ENCODE measurements at places on chromosomes 13 and 19.
A peak's percentile ranks its signal among the peaks of the same experiment; 100 is the strongest.

DNA sequence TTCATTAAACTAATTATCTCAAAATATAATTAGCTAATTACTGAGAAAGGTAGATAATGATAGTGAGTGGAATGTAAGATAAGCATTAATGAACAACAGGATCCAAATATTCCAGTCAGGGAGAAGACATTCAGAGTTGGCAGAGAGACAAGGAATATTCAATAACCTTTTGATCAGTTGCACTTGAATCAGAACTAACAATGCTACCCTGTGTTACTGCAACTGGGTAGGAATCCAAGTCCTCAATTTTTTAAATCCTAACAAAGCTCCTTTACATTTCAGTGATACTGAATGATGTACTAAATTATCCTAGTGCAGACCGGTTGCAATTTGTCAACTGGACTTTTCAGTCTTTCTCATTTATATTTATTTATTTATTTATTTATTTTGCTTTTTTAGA lies 107.1 kb upstream of the MIR17HG start:
- no peak for DNase-seq

DNA sequence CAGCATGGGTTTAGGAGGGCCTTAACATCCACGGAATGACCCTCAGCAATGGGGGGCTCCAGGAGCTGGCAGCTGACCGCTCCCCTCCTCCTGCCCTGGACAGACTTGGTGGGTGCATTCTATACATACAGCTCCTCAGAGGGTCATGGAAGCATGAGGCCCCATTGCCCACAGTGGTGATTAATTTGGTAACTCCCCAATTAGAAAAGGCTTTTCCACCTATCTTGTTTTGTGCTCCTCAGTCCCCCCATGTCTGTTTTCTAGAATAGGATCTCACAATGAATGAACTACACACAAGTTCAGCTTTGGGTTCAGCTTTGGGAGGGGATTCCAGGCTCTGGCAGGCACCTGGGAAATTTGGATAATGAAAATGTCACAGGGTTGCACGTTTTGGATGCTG lies 707.8 kb downstream of the UQCRFS1 start:
- DNase-seq: no peak

DNA sequence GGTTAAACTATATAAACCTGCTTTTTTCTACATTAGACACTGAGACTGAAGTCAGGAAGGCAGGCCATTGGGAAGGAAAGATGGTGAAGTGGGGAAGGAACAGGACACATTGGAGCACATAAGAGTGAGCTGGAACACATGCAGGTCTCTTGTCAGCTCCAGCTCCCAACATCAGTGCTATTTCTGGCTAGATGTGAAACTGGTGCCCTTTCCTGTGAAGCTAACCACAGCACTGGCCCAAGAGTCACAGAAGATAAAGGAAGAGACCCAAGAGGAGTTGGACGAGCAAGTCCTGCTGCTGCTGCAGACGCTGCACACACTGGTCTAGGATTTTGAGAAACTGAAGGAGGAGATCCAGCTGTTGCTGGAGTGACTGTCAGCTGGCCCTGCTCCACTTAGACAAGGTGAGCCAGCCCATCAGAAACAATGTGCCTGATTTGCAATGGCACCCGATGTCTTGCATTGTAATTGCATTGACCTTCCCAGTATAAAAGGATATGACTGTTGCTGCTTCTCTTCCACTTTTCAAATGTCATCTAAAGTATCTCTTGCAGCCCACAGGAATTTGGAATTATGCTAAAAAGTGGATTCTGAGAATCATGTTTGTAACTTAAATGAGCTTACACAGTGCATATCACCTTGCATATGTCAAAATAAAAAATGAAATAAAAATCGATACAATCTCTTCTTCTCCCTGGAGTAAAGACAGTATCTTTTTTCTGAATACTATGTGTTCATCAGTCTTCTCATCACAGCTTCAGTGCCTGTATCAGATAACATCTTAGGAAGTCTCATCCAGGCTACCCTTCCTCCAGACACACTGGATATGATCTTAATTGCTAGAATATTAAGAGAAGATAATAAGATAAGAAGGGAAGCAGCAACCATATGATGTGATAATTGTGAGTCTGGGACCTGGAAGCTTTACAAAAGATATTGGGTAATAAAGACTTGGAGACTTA lies 230.7 kb upstream of the SPRY2 start:
- no peak for DNase-seq

DNA sequence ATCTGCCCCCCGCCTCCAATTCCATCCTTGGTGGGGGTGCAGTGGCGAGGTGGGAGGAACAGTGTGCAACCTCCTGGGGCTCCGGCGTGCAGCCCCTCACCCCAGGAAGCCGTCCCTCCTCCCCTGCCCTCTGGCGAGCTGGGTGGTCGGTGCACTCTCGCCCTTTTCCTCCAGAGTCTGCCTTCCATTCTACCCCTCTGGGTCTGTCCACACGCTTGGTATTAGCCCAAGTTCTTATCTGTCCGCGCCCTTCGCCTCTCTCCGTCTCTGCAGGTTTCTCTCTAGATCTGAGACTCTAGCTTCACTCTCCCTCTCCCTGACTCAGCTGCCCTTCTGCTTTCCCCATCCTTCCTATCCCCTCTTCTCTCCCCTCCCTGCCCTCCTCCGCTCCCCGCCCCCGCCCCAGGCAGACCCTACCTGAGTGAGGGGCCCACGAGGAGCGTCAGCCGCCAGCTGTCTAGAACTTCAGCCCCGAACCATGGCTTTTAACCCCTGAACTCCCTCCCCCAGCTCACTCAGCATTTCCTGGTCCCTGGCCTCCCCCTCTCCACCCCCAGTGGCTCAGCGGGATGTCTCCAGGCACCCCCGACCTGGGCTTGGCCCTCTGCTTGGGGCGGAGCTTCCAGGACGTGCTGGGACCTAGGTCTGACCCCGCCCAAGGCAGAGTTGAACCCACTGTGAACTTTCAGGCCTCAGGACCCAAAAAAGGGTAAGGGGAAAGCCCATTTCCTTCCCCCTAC lies 499 bp upstream of the KLK13 start:
- no peak for DNase-seq

- peak; percentile 47 for DNase-seq
Measured at GRCh38 chr19:2266183-2266993, 10.2 kb upstream of the JSRP1 start.

DNA sequence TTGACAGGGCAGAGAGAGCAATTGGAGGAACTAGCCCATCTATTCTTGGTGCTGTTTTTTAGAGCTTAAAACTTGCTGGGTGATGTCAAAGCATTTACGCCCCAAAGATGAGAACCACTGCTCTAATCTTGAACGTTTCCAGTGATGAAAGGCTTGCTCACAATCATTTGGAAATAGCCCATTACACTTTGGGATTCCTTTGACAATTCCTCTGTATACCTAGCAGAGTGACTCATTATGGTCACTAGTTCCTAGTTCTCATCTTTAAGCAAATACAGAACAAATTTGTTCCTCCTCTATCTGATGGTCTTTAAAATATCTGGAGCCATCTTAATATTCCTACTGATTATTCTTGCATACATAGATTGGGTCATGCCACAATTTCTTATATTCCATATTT lies 112.3 kb downstream of the GPC6 start:
- no peak for DNase-seq

DNA sequence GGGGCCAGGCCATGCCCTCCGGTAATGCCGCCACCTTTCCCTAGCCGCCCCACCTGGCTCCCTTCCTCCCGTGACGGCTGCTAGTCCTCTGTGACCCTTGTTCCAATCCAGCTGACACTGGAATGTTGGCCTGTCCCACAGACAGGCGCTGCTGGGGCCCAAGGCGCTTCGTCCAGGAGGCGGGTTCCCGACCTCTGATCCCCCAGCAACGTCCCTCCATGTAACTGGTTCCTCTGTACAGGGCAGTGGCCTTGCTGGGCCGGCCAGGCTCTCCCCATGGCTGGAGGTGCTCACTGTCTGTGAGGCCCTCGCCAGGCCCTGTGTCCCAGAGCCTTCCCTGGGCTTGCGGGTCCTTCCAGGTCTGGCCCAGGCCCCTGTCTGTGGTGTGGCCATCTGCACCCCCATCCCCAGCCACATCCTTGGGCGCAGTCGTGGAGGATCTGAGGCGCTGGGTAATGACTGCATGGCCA lies 6.8 kb upstream of the GRIN3B start:
- no peak for DNase-seq

DNA sequence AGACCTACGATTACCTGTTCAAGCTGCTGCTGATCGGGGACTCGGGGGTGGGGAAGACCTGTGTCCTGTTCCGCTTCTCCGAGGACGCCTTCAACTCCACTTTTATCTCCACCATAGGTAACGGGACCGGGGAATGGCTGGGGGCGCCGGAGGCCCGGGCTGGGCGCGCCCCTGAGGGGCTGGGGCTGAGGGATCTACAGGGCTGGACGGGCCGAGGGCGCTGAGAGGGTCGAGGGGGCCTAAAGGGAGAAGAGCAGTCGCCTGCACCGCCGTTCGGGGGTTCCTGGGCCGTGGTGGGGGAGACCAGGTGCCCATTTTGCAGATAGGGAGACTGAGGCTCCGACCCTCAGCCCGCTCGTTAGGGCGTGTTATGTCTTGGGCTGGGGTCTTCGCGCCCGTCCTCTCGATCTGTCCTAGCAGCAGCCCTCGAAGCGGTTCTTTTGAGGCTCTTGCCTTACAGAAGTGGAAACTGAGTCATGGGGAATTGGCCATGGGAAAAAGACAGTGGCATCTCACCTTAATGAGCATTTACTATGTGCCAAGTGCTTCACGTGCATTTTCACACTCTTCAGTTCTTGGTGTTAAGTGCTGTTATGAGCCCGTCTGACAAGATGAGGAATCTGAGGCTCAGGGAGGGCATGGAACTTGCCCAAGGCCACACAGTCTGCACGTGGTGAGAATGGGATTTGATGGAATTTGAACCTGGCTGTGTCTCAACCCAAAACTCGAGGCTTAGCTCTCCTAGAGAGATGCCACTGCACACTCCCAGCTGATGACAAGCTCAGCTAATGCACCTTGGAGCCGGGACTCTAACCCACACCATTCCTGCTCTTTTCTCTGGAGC lies 442 bp downstream of the RAB8A start:
- DNase-seq: no peak

DNA sequence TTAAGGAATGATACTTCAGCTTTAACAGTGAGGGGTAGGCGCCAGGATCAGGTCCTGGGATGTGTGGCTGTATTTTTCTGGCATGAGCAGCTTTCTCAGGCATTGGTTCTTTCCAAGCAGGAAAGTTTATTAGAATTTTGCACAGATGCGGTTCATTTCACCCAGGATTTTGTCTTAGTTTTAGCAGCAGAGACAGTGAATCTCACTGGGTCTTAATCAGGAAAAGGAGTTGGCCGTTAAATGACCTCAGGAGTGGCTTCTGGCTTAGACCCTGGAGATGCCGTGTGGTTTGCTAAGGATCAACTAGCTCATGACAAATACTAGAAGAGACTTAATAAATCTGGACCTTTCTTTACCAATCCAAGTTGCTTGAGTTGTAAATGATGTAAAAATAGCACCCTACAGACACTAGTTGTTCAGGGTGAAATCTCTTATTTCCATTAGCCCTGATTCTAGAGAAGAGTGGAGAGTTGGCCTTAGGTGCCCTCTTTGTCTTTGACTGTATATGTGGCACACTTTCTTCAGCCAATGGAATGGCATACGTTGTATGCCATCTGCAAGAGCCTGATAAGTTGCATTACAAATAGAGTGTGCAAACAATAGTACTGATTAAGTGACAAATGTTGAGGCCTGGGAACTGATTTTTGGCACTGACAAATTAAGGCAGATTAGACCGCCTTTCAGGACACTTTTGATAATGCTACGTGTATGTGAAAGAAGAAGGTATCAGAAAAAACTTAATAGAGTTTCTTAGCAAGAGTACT lies 34.0 kb downstream of the LRCH1 start:
- peak; percentile 48 for DNase-seq

GRCh38 chr13:63409791-63410351 lies 1994.2 kb upstream of the PCDH20 start:
- DNase-seq: no peak

DNA sequence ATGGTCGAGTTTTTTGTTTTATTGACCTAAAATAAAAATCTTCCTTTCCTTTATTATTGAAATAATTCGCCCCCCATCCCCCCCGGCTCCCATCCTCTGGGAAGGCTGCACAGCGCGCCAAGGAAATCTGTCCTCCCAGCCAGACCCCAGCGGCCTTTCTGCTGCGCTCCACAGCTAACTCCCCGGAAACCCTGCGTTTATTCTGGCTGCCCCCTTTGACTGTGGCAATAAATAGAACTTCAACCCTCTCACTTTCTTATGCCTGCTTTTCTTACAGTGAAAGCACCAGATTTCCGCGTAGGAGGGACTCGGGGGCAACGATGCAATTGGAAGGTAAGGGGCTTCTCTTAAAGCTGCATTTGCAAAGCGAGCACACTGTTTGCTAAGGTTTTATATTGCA lies 9.7 kb upstream of the C19orf12 start:
- DNase-seq: no peak

DNA sequence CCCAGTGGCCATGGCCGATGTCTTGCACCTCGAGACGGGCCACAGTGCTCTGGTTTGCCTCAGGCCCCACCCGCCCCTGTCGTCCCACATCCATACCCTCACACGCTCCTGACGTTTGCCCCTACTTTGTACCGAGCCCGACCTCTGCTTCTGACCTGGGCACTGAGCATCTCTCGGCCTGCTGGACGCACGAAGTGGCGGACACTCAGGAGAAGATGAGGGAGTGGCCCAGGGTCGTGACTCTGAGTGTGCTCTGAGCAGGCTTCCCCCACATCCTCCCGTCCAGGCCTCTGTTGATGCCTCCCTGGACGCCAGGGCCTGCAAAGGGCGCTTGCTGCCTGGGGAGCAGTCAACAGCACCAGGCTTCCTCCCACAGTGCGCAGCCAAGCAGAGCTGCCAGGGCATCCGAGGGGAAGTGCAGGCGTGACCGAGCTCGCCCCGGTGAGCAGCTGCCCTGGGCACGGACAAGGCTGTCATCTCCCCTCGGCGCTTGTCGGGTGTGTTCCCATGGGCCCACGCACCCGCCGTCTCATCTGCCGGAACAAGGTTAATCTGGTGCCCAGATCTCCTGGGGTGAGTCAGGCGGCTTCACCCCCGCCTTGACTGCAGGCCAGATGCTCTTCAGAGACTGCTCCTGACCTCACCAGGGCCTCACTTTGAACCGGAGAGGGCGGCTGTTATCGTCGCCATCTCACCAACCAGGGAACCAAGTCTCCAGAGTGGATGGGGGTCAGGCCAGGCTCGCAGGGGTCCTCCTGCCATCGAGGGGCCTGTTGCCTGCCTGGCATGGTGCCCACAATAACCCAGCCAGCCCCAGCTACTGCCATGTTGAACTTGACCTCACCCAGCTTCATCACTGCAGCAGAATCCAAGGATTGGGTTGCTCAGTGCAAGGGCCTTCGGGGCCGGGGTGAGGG lies 27.2 kb downstream of the COMP start:
- peak; percentile 90 for DNase-seq
